CD4-positive, alpha-beta memory T cell (primary cell): ENCODE measurements at places on chromosomes 4 and X. TPM values are rescaled to one million over a fixed set of nuclear protein-coding genes. Genes with fewer than 3 reads are reported as not detected.

GRCh38 chr4:94507281-94507680 lies 55.5 kb downstream of the PDLIM5 start:
- no peak for DNase-seq

GRCh38 chr4:5069901-5070300 lies 18.6 kb downstream of the STK32B start:
- no peak for DNase-seq

- DNase-seq: peak; percentile 15
Measured at GRCh38 chrX:119236623-119237561, 807 bp downstream of the PGRMC1 start.

GRCh38 chrX:77949840-77950239 lies 19.6 kb downstream of the PGAM4 start:
- DNase-seq: no peak

DNA sequence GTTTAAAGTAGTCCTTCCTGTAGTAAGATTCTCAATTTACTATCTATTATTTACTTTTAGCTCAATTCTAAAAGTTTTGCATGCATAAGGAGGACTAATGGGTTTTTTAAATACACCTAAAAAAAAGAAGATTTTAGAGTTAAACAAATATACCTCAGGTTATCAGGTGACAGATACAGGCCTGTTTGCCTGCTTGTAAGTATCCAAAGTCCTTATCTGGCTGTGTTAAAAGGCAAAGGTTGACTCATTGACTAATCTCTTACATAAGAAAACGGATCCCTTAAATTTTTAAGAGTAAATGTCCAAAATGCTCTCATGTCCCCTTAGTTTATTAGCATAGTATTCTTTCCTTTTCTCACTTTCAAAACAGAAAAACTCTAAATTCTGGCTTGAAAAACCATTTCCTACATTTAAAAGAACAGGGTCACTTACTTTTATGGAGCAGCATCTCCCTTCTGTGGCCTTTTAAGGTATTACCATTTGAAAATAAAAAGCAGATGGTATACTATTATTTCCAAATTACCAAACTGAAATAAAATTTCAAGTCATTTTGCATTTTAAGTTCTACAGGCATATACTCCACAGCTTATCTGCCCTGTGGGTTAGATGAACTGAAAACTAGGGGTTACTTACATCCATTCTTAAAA lies 4.5 kb downstream of the CBR4 start:
- no peak for DNase-seq

FBXO8 gene
- 30.9 TPM for total RNA-seq

GSX2 gene
- total RNA-seq: not detected

VCX gene
- total RNA-seq: not detected
